ENCODE measurements at places on chromosomes 2 and 18.

DNA sequence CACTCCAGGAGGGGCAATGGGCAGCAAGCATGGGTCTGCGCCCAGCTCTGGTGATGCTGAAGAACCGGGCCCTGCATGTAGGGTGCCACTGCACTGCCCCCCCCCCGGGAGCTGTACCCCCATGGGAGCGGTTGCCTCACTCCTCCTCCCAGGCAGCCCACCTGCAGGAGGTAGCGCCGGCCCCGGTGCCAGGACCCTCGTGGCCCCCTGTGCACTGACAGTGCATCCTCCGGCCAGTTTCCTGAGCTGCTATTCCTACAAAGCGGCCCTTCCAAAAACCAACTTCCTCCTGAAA lies 109.4 kb downstream of the ZNF516 start:
- no peaks in the 10 kb centered on the region for H3K27me3 ChIP-seq
- no peaks in the 10 kb centered on the region for H3K36me3 ChIP-seq
- no peak for DNase-seq
- no peak overlapping the region for H3K4me3 ChIP-seq
- H3K4me1 ChIP-seq: peaks cover 45% of the 10 kb centered on the region

DNA sequence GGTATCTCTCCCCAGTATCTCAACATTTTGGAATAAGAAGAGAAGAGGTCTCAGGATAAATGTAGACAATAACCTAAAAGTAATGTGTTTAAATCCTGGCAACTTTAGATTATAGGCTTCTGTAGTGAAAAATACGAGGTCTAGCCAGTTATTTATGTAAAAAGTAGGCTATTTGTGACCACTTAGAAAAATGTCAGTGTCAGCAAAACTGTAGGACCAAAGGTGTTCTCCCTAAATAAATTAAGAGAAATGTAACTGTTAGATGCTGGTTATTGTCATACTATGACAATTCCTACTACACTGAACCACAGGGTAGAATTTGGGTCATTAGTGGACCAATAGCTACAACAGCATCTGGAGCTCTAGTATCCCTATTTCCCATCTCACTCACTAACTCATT lies 2.0 kb downstream of the SUPT7L start:
- peaks cover 57% of the 10 kb centered on the region for H3K36me3 ChIP-seq
- H3K4me1 ChIP-seq: peaks cover 33% of the 10 kb centered on the region
- no peak overlapping the region for H3K27ac ChIP-seq

- H3K27ac ChIP-seq: no peak overlapping the region
- H3K4me1 ChIP-seq: no peaks in the 10 kb centered on the region
- no peaks in the 10 kb centered on the region for H3K36me3 ChIP-seq
- DNase-seq: no peak
Observed at GRCh38 chr2:107305966-107306365, 420.0 kb upstream of the ST6GAL2 start.

DNA sequence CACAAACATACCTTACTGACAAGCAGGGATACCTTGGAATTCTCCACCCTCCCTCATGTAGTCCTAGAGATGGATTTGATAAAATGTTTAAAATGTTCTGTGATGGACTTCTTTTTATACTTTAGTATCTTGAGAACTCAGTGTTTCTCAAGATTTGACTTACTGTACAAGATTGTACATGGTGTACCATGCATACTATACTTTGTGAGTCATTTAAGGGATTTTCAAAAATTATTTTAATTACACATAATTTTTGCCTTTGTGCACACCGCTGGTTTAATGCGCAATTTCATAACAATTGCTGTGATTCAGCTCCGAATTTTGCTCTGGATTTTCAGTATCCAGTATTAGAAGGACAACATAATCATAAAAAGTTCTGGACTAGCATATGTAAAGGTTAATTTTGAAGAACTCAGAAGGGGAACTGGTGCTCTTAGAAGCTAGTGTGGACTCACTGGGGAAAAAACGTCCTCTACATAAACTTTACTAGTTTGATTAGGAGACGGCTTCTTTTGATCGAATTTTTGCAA lies 78.6 kb upstream of the ACSL3 start:
- H3K4me1 ChIP-seq: peaks cover 8% of the 10 kb centered on the region
- no peak overlapping the region for H3K27ac ChIP-seq
- no peaks in the 10 kb centered on the region for H3K36me3 ChIP-seq
- no peaks in the 10 kb centered on the region for H3K27me3 ChIP-seq
- no peak for DNase-seq

Data from stomach (tissue), 19 donors.